HTR-8/SVneo (cell line): ENCODE measurements at places on chromosomes 7 and 10.

DNA sequence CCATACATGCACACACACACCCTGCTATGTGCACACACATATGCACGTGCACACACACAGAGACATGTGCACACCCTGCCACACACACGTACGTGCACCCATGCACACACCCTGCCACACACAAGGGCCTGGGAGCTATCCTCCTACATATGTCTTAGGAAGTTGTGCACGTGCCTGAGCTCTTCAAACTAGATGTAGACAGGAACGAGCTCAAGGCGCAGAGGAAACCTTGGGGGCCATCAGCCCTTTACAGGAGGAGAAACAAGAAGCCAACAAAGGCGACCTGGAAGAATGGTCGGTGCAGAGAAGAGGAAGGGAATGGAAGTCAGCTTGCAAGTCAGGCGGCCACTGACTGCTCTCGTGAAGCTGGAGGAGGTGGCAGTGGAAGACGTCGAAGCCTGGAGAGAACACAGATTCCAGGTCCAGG lies 58.7 kb downstream of the AOC1 start:
- DNase-seq, result no peak

GRCh38 chr10:112580267-112580666 lies 133.3 kb downstream of the VTI1A start:
- no peak for DNase-seq

DNA sequence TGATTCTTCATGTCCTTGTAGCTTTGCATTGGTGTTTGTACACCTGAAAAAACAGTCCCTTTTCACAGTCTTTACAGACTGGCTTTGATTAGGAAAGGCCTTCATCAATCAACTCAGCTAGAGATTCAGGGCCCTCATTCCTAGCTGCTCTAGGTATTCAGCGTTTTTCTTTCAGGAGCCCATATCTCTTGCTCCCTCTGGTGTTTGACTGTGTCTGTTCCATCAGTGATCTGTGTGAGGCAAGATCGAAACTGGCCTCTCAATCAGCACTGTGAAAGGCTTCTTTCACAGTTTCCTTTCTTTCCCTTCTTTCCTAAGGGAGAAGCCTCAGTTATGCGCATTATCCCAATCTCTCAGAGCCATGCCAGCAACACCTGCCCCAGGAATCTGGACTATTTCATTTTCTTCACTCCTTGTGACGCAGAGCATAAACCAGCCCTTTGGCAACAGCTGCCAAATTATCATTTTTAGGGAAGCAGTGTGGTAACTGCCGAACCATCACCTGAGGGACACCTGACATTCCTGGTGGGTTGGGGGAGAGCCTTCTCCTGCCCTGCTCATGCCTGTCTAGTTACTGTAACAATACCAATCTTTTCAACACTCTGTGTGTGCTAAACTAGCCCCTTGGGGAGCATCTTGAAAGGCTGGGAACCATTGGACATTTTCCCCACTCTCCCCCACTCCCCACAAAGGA lies 75.7 kb upstream of the CCDC71L start:
- peak; percentile 38 for DNase-seq

DNA sequence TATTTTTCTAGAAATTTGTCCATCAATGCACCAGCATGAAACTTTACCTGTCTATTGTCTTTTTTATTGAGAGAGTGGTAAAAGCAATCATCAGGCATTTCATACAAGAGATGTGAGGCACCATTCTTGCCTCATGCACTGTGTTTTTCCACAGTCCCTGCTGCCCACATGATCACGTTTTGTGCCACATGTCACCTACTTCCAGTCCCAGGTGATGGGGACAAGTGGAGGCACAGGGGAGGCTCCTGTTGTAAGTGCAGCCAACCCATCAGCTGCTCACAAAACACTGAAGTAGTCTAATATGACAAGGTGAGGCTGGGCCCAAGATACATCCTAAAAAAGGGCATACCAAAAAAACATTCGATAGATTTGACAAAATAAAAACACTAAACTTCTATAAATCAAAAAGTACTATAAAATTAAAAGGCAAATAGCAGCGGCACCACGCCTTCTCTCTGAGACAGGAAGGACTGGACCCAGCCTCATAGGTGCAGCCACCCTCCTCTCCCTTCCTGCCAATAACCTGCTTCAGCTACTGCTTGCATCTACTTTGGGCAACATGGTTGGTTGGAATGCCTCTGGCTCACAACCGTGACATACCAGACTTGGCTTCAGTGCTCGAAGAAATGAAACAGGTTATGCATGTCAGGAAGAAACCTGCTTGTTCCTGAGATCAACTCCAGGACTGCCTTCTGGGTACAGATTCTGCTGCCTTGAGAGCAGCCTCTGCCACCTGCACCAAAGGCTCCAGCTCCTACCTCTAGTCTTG lies 2.3 kb downstream of the ZC3HAV1L start:
- no peak for DNase-seq

DNA sequence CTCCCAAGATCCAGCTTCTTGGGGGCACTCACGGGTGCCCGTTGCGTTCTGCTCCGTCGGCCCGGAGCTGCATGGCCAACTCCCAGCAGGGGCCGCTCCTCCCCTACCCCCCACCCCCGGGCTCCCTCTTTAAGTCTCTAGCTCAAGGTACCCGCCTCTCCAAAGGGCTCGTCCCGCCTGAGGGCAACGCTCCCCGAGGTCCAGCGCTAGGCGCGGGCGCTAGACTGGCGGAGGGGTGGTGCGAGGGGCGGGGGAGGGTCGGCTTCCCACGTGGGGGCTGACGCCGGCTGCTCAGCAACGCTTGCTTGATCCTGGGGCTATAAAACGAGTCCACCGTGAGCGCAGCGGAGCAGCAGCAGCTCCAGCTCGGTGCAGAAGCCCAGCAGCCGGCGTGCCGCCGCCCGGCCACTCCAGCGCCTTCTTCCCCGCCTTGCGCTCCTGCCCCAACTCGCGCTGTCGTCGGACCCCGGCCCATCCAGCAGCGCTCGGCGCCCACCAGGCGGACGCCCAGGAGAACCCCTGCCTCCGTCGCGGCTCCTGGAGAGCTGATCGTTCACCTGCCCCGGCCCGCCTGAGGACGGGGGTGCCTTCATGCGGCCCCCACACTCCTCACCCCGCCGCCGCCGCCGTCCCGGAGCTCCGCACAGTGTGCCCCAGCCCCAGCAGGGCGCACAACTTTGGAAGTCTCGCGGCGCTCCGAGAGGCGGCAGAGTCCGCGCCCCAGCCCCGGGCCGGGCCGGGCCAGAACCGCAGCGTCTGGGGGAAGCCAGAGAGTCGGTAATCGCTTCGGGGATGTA lies at the start of gene ADRA2A:
Gene ADRA2A (plus strand): TSS at position 348 of the 797 bp plus-strand sequence. CDS start 968 bp downstream, outside the sequence.
- peak; percentile 48 for DNase-seq

GRCh38 chr10:14063531-14064285 lies 267.0 kb downstream of the FRMD4A start:
- DNase-seq, result no peak

GRCh38 chr10:58781873-58782488 lies 269.3 kb downstream of the BICC1 start:
- DNase-seq, result peak; percentile 31

GRCh38 chr7:131692131-131692960 lies 135.9 kb upstream of the PODXL start:
- peak; percentile 36 for DNase-seq

DNA sequence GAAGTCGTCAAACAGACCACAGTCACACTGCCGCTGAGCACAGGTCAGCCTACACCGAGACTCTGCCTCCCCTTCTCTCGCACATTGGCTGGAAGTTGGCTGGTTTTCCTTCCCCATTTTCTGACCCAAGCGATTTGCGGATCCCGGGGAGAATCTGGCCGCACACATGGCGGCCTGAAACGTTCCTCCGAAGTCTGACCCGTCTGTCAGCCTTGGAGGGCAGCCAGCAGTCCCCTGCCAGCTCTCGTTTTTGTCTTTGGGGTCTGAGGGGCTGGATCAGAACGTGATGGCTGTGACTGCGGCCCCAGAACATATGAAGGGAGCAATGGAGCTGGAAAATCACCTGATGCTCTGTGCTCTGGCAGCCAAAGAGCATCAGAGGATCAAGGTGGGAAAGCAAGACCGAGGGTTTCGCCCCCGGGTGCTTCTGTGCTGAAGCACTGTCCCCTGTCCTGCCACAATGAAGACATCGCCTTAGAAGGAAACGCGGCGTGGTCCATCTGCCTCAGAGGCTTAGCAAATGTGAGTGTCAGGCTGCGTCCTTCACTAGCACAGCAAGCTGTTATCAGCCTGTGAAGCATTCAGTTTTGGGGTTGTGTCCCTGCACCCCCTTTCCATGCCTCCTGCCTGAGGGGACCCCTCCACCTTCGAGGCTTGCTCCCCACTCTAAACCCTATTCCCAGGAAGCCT lies 119.3 kb upstream of the SHH start:
- no peak for DNase-seq

DNA sequence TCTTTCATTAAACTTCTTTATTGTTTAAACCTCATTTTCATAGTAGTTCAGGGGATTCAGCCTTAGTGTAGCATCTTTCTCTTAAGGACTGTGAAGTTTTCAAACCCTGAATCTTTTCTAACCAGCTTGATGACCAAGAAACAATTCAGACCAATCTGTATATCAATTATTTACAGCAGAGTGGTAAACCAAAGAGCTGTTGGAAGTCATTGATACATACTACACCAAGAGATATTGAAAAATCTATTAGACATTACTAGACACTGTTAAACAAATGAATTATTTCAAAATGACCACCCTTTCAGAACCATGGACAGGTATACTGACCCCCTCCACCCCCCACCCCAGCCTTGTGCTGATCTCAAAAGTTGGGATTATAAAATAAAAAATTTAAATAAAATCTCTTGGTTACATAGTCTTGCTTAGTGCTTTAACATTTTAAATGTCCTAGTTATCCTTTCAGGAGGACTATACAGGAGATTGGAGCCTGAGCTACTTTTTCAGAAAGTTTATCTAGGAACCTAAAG lies 143.9 kb upstream of the LSM8 start:
- DNase-seq, result no peak

GRCh38 chr10:4847561-4848355 lies 21.8 kb downstream of the AKR1E2 start:
- DNase-seq, result peak; percentile 60

DNA sequence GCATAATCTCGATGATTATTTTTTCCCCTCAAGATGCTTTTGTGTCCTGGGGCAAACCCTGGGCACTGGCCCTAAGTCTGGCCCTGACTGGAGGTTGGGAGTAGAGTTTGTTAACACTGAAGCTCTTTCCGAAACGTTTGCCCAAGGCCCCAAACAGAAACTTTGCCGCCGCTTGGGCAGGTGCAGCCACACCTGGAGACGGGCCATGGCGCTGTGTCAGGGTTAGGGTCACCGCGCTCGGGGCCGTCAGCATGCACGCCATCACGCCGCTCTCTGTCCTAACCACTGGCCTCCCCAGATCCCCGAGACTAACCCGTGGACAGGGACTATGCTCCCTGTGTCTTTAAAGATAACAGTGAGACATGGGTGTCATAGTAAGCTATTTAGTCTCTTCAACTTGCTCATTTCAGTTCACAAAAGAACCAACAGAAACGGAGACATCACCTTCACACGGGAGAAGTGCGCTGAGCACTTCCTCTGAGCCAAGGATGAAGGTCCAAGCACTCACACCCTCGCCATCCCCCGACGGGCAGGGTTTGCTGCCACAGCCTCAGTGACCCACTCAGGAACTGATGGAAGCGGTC lies 85.3 kb upstream of the DIP2C start:
- DNase-seq, result no peak

DNA sequence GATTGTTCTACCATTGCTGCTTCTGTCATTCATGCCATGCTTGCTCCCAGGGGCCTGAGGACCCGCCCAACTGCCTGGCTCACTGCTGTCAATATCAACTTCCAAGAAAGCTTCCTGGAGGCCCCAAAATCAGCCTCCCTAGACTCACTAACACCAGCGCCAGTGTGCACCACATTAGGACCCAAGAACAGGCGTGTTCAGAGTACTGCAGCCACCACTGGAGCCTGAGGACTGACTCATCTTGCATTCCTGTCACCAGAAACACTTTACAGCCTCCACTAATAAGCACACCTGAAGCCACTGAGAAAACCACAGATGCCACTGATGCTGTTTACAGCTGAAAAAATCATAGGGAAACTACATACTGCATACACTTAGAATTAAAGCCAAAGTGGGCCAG lies 1284.3 kb downstream of the TYW1 start:
- no peak for DNase-seq

DNA sequence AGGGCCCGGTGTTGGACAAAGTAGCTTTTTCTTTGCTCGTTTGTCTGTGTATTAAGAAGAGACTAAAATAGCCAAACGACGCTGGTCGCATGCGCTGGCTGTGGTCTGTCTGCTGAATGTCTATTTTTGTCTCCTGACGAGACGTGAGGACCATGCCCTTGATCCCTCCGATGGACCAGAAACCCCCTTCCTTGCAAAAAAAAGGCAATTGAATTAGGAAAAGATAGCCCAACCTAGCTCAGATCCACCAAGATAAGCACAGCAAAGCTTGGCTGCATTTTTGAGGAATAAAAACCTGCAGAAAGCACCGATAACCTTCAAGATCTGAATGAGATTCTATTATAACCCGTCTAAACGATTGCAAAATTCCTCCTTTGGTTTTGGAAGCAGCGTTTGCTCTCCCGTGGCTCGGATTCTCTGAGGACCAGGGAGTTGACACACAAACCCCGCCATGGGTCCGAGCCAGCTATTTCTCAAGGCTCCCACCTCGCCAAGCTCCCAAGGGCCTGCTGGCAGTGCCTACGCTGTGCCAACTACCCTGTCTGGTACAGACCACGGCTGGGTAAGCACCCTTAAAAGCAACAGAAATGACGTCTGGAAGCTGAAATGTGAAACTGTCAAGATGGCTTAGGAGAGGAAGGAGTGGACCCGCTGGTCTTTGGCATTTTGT lies 17.7 kb upstream of the TTYH3 start:
- no peak for DNase-seq

- no peak for DNase-seq
These were observed 99.8 kb upstream of the KIF5B start for GRCh38 chr10:32156031-32156495.
